ENCODE measurements at places on chromosomes 2 and 18.

GRCh38 chr18:36158266-36158867 is 28.7 kb downstream of the ELP2 start:
- DNase-seq: peak; percentile 19

DNA sequence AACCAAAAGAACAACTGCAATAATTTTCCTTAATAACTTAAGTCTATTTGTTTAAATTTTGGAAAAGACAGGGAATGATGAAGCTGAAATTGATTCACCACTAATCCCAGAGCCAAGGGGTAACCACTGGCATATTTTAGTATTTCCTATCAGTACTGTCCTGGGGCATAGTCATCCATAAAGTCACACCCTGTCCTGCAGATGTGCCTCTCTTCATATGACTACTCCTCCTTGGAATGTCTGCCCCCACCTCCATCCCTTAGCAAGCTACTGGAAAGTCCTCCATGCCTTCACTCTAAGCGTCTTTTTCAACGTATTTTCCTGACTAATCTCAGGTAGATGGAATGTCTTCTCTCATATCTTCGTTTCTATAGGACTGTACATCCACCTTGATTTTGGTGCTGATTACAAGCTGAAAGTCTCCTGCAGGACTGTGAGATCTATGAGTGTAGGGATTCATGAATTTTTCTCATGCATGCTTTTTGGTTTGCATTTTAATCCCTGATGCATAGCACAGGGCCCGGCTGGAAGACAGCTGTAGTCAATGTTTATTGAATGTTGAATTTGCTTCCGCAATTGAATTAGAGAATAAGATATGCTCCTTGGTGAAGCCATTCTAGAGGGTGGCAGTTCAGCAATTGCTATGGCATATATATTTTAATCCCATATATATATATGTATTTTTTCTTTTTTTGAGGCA is 85.6 kb downstream of the MOGAT1 start:
- peak; percentile 50 for DNase-seq

GRCh38 chr18:79558196-79558932 is 121.2 kb upstream of the CTDP1 start:
- no peak for DNase-seq

GRCh38 chr18:24121625-24122024 is 17.2 kb upstream of the CABYR start:
- DNase-seq: no peak

DNA sequence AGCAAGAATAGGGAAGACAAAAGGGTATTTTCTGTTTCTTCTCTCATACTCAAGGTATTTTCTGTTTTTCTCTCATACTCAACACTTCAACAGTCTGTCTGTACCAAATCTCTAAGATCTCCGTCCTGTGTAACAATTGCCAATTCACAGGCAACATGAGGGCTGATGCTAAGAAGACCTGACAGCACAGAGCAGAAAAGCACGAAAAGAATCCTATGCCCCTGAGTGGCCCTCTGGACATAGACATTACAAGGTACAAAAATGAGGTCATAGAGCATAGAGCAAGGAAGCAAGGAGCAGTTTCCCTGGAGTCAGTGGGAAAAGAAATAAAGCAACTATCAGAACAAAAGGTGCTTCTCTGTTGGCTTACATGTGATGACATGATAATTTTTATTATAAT is 1612.6 kb upstream of the CELF4 start:
- no peak for DNase-seq

- peak; percentile 96 for DNase-seq
Observed at GRCh38 chr2:134677856-134678756, 40.7 kb downstream of the TMEM163 start.

- DNase-seq: no peak
Observed at GRCh38 chr2:9774266-9774665, 69.0 kb upstream of the TAF1B start.

DNA sequence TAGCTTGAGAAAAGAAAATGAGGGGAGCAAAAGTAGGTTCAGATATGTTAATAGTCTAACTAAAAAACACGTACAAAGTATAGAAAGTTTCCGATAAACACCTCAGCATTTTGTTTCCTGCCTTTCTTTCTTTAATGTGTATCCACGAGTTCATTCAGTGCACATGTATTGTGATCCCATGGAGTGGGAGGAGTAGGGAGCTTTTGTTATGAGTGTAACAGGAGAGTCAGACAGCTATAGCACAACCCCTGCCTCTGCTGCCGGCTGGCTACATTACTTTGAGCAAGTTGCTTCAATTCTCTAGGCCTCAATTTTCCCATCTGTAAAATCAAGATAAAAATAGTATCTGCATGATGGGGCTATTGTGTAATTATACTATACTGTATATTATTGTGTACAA is 249.2 kb upstream of the FIGN start:
- DNase-seq: no peak

DNA sequence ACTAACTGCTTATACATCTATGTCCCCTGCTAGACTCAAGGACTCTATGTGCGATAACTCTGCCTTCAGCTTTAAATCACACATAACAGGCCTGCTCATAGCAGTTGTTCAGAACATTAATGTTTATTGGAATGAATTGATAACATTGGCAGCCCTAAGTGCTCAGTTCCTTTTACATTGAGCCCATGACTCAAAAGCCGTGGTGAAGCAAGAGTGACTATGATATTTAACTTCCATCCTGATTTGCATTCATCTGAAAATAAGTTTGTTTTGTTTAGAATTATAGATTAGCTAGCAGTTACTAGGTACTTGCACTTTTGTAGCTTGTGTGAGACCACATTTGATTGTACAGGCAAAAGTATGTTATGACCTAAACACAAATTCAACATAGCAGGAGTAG is 14.3 kb downstream of the SERPINB10 start:
- no peak for DNase-seq

DNA sequence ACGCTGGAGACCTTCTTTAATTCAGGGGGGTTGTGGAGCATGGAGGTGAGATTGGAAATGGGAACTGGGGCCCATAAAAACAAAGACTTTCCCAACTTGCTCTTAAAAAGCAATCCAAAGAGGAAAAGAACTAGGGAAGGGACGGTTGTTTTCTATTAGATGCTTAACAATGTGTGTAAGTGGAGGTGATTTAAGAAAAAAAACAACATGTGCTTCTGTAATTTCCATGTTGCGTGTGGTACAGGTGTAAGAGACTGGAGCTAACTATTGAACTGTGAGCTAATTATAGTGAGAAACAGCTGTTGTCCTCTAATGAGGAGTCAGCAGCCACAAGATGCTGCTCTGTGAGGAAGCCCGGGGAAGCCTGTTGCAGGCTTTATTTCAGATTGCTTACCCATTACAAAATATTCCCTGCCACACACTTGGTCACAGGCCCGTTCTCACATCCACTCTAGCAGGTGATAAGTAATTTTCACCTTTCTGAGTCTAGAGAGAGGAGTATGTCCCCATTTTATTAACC is 280.6 kb upstream of the PARD3B start:
- DNase-seq: no peak

- no peak for DNase-seq
Observed at GRCh38 chr2:207437524-207438143, 92.1 kb upstream of the CREB1 start.

GRCh38 chr2:177586154-177586553 is 193.6 kb downstream of the AGPS start:
- DNase-seq: no peak

- no peak for DNase-seq
Observed at GRCh38 chr18:2706903-2707302, 51.4 kb downstream of the SMCHD1 start.

- no peak for DNase-seq
Observed at GRCh38 chr2:168528016-168528415, 71.9 kb downstream of the CERS6 start.

GRCh38 chr2:167451496-167452289 is 563.4 kb downstream of the XIRP2 start:
- no peak for DNase-seq

GRCh38 chr18:7165846-7166393 is 48.3 kb upstream of the LAMA1 start:
- DNase-seq: no peak

All from muscle of leg (tissue), 16 donors.